Activated gamma-delta T cell treated with anti-CD3 and anti-CD28 coated beads, Interleukin-2, amount 50 U/mL, for 16 hours (primary cell): ENCODE measurements at places on chromosomes 4 and X.

GRCh38 chr4:32775049-32775448 is 2054.9 kb downstream of the PCDH7 start:
- no peak for DNase-seq

DNA sequence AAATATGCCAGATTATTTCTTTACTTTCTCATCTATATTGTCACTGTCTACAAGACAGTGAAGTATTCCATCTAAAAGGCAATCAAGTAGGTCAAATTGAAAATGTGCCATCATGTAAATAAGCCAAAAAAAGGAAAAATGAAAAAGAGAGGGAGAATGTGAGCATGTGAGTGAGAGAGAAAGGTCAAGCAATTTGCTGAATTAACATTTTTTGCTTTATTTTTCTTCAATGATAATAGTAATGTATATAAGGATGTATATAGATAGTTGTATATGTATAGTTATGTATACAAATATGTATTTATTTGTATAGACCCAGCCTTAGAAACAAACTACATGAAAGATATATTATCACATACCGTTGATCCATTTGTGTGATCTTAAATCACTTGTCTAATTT is 11.5 kb downstream of the CXCL8 start:
- DNase-seq, result no peak

DNA sequence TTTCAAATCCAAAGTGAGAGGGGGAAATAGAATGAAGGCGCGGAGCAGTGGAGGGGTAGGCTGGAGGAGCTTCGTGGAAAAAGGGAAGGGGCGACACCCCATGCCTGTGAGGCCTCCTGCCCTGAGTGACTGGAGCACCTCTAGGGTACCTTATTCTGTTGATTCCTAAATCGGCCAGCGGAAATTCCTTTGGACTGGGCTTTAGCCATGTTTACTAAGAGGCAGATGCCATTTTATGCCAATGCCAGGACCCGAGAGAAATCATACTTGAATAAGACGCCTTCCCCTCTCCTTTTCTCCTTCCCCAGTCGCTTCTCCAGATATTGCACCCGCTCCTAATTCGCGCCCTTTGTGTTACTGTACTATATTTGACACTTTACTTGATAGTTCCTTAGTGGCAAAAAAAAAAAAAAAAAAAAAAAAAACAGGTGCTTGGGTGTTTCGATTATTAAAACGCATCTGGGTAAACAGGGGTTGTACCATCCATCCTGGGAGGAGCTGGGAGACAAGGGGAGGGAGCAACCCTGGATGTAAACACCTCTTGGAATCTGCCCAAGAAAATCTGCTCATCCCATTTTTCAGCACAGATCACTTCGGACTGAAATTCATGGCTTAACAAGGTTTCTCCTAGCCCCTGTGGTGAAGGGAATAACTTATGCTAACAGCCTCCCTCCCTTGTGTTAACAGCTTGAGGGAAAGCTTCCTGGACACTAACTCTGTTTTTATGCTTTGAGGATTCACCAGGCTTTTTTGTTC is 1.5 kb downstream of the BMP3 start:
- no peak for DNase-seq

GRCh38 chrX:110168585-110168984 is 149.3 kb downstream of the AMMECR1 start:
- DNase-seq, result no peak

GRCh38 chr4:152009983-152010709 is 249.3 kb upstream of the GATB start:
- no peak for DNase-seq
